ENCODE measurements at places on chromosomes 13 and 19. TPM values are rescaled to one million over a fixed set of nuclear protein-coding genes. Genes with fewer than 3 reads are reported as not detected.

GRCh38 chr13:77300176-77301037 lies 26.5 kb downstream of the MYCBP2 start:
- peaks cover 5% of the 10 kb centered on the region for H3K4me1 ChIP-seq
- no peak overlapping the region for H3K27ac ChIP-seq
- H3K27me3 ChIP-seq, result no peaks in the 10 kb centered on the region
- H3K4me3 ChIP-seq, result no peak overlapping the region
- peaks cover 13% of the 10 kb centered on the region for H3K36me3 ChIP-seq
- DNase-seq, result no peak

DNA sequence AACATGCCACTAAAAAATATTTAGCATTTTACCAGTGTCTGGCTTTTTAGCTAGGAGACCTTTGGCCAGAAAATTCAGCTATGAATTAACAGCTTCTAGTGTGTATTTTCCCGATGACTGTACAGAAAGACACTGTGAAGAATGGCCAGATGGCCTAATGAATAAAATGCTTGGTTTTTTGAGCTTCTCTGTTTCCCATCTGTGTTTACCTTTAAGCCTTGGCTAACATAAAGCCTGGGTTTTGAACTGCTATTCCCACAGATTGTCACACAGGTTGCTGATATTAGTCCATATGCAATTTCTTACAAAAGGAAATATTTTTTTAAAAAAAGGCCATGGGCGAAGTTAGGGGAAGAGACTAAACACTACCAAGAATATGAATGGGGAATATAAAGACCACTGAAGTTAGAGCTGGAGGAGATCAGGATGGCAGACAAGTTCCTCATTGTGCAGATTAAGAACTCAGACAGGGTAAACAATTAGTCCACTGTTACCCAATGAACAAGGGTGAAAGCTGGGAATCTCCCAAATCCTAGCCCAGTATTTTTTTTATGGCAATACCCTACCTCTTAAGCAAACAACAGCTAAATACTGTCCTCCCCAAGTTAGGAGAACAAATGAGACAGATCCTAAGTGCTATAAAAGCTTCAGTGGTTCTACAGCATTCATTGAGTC lies 95.1 kb downstream of the DCT start:
- H3K4me3 ChIP-seq, result no peak overlapping the region
- no peak overlapping the region for H3K27ac ChIP-seq
- H3K27me3 ChIP-seq, result peaks cover 2% of the 10 kb centered on the region

Gene MEF2B
- 1.4 TPM for total RNA-seq

- H3K36me3 ChIP-seq, result no peaks in the 10 kb centered on the region
- H3K4me3 ChIP-seq, result peak overlapping the region; percentile 93
- H3K27me3 ChIP-seq, result peaks cover 2% of the 10 kb centered on the region
- no peak for DNase-seq
Measured at GRCh38 chr19:3555653-3556422, 1.5 kb downstream of the MFSD12 start.

Gene GRIN3B
- not detected for total RNA-seq

Gene RFX1
- total RNA-seq, result 17.6 TPM

GRCh38 chr19:5893907-5894703 lies 9.5 kb downstream of the NDUFA11 start:
- peaks cover 18% of the 10 kb centered on the region for H3K27me3 ChIP-seq

- H3K4me1 ChIP-seq, result no peaks in the 10 kb centered on the region
- H3K27me3 ChIP-seq, result peaks cover 7% of the 10 kb centered on the region
- DNase-seq, result no peak
- H3K36me3 ChIP-seq, result no peaks in the 10 kb centered on the region
Measured at GRCh38 chr13:24834902-24835510, 71.0 kb downstream of the RNF17 start.

Gene ZBTB7A
- 15.2 TPM for total RNA-seq

Gene SETDB2
- total RNA-seq, result 8.4 TPM

Gene SEMA6B
- 25.3 TPM for total RNA-seq

GRCh38 chr13:24911133-24911908 lies 147.4 kb downstream of the RNF17 start:
- H3K36me3 ChIP-seq, result peaks cover 7% of the 10 kb centered on the region
- H3K27ac ChIP-seq, result no peak overlapping the region

GRCh38 chr13:82758044-82758443 lies 1124.2 kb downstream of the SLITRK1 start:
- H3K36me3 ChIP-seq, result peaks cover 4% of the 10 kb centered on the region
- H3K4me1 ChIP-seq, result no peaks in the 10 kb centered on the region
- no peak for DNase-seq
- H3K27ac ChIP-seq, result no peak overlapping the region

Gene TUBB4A
- total RNA-seq, result 39.9 TPM

GRCh38 chr13:84569366-84569765 lies 687.1 kb upstream of the SLITRK1 start:
- no peak overlapping the region for H3K4me3 ChIP-seq
- H3K27me3 ChIP-seq, result no peaks in the 10 kb centered on the region
- H3K36me3 ChIP-seq, result no peaks in the 10 kb centered on the region

- no peak overlapping the region for H3K27ac ChIP-seq
- no peak overlapping the region for H3K4me3 ChIP-seq
- no peaks in the 10 kb centered on the region for H3K27me3 ChIP-seq
Measured at GRCh38 chr13:109385242-109385560, 401.2 kb downstream of the IRS2 start.

GRCh38 chr19:7883796-7884570 lies 4.3 kb upstream of the LRRC8E start:
- no peak overlapping the region for H3K4me3 ChIP-seq
- no peak overlapping the region for H3K27ac ChIP-seq
- no peaks in the 10 kb centered on the region for H3K36me3 ChIP-seq
- no peak for DNase-seq
- peaks cover 28% of the 10 kb centered on the region for H3K27me3 ChIP-seq

Gene CD79A
- 0.70 TPM for total RNA-seq

- H3K27ac ChIP-seq, result peak overlapping the region; percentile 81
- no peaks in the 10 kb centered on the region for H3K36me3 ChIP-seq
- peaks cover 15% of the 10 kb centered on the region for H3K27me3 ChIP-seq
- no peak overlapping the region for H3K4me3 ChIP-seq
- no peaks in the 10 kb centered on the region for H3K4me1 ChIP-seq
Measured at GRCh38 chr19:10021863-10022262, 8.6 kb downstream of the RDH8 start.

DNA sequence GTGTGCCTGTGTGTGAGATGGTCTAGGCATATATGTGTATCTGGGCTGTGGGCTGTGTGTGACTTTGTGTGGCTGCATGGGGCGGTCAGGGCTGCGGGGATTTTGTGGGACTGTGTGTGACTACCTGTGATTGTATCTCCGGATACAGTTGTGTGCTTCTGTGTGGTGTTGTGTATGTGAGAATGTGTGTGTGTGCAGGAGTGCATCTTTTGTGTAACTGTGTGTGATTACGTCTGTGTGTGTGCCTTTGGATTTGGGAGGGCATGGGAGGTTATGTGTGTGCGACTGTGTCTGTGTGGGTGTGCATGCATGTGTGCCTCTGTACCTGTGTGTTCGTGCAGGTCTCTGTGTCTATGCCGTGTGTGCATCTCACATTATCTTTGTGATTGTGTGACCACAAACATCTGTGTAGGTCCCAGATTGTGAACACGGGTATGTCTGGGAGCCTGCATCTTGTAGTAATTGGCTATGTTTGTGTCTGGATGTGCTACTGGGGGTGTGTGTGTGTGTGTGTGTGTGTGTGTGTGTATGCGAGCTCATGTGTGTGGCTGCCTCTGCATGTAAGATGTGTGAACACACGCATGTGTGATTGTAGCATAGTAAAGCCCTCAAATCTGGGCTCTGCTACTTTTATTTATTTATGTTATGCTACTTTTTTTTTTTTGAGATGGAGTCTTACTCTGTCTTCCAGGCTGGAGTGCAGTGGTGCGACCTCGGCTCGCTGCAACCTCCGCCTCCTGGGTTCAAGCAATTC lies 7.6 kb downstream of the EHD2 start:
- H3K27ac ChIP-seq, result no peak overlapping the region
- no peak overlapping the region for H3K4me3 ChIP-seq
- no peaks in the 10 kb centered on the region for H3K36me3 ChIP-seq

Gene BLOC1S3
- total RNA-seq, result 9.7 TPM

- peaks cover 22% of the 10 kb centered on the region for H3K36me3 ChIP-seq
- H3K4me3 ChIP-seq, result peak overlapping the region; percentile 5
- no peak for DNase-seq
- H3K27ac ChIP-seq, result no peak overlapping the region
Measured at GRCh38 chr13:44431150-44431549, 57.5 kb downstream of the SERP2 start.

GRCh38 chr19:49831592-49831991 lies 13.5 kb downstream of the MED25 start:
- H3K27ac ChIP-seq, result no peak overlapping the region
- no peak for DNase-seq
- H3K4me1 ChIP-seq, result peaks cover 2% of the 10 kb centered on the region
- H3K4me3 ChIP-seq, result no peak overlapping the region
- H3K27me3 ChIP-seq, result no peaks in the 10 kb centered on the region
